Kidney epithelial cell (primary cell): ENCODE measurements at places on chromosomes 11 and 22. TPM values are rescaled to one million over a fixed set of nuclear protein-coding genes. Genes with fewer than 3 reads are reported as not detected.

The MUC2 gene
- not detected in 2 replicates for total RNA-seq

The ACR gene
- not detected in 2 replicates for total RNA-seq

The BRSK2 gene
- total RNA-seq = 0.75 and 2.4 TPM in 2 replicates

The SLCO2B1 gene
- total RNA-seq = 0.21 and 1.7 TPM in 2 replicates

The ANO1 gene
- total RNA-seq = 0.89 and 1.1 TPM in 2 replicates

The SPA17 gene
- 14.1 and 15.8 TPM in 2 replicates for total RNA-seq

DNA sequence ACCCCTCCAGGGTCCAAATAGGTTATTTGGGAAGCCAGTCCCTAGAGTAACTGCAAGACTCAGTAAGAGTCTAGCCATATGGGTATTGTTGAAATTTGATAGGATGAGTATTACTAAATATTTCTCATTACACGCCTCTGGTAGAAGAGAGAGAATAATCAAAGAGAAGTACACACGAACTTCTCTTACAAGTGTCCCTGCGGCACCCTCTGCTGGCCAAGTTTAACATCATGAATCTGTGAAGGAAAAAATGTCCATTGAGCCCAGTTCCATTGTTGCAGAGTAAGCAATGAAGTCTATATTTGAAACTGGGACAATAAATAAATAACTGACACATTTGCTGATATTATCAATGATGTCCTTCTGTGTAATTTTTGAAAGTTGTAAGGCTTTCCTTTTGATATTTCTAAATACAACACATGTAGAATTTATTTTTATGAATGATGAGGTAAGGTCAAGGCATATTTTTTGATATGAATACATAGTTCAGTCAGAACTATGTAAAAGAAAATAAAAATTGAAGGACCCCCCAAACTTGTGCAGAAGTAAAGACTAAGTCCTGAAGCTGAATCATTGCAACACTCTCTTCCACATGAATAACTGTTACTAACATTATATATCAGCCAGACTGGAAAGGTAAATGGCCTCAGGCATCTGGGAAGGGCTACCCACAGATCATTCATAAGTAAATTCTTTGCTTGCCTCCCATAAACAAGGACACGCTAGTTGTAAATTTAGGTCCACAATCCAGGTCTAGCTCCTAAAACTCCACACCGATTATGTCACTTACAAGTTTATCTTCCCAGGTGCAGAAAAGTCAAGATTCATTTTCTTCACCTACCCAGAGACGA lies 10.0 kb downstream of the OR51L1 start:
- peak; percentile 10 for DNase-seq

- DNase-seq = no peak
These were observed 50.0 kb downstream of the PIK3C2A start for GRCh38 chr11:17157761-17158160.

DNA sequence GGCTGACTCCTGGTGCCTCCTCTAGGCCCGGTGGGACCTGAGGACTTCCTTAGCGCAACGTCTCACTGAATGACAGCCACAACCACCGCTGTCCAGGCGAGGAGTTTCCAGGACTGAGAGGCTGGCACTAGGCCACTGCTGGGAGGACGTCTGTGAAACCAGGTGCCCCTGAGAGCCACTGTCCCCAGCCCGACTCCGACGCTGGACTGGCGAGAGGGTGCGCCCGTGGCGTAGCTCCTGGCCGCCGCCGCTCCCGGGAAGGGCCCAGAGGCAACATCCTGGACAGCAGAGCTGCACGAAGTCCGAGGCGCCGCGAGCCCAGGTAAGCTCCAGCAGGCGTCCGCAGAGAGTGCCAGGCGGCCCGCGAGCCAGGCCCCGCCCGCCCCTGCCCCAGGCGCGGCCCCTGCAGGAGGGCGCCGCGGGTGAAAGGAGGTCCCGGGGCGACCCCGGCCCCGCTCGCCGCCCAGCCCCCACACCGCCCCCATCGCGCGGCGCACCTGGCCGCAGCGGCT lies 525 bp downstream of the DGCR2 start:
- DNase-seq = no peak

GRCh38 chr11:82194521-82194920 lies 539.1 kb downstream of the FAM181B start:
- no peak for DNase-seq

DNA sequence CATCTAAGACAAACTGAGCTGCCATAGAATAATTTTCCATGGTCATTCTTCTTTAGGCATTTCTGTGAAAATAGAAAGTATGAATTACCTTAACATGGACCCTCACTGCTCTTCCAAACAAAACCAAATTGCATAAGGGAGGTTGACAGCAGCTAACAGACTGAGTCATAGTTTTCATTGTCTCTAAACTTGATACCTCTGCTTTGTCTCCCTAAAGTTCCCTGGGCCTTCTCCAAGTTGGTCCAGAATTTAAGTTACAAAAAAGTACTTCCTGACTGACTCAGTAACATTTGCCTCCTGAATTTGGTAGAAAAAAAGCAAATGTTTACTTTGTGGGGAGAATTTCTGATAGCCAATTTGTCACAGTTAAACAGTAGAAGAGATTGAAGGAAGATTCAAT lies 3.0 kb downstream of the OR8D1 start:
- DNase-seq = no peak

- DNase-seq = peak; percentile 77
These were observed 7.8 kb downstream of the KIRREL3 start for GRCh38 chr11:126992804-126993111.

GRCh38 chr11:16347928-16348685 lies 8.2 kb downstream of the SOX6 start:
- DNase-seq = no peak

- DNase-seq = no peak
These were observed 260.6 kb downstream of the ETS1 start for GRCh38 chr11:128326791-128327190.

DNA sequence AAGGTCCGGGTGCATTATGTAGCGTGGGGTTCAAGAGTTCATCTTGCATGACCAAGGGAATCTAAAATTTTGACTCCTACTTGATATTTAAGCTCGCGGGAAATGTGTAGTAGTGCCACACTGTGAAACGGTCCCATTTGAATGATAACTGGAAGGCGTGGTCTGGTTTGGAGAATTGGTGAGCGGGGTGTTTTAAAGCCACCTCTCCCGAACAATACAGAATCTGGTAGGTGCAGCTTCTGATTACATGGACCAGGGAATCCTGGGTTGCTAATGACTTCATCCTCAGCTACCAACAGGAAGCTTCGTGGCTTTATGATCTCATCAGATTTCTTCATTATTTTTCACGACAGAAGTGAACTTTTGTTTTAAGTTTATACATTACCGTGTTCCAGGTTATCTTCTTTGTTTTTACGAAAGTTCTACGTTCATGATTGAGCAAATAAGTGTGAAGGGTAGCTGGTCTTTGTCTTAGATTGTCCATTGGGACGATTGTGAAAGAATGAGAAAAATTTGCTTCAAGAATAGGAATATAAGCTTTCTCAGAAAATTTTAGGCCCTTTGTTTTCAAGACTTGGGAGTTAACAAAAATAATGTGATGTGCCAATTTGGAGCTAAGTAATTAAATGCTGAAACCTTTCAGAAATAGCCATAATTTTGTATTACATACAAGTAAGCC lies 1.7 kb downstream of the QSER1 start:
- DNase-seq = peak; percentile 83

DNA sequence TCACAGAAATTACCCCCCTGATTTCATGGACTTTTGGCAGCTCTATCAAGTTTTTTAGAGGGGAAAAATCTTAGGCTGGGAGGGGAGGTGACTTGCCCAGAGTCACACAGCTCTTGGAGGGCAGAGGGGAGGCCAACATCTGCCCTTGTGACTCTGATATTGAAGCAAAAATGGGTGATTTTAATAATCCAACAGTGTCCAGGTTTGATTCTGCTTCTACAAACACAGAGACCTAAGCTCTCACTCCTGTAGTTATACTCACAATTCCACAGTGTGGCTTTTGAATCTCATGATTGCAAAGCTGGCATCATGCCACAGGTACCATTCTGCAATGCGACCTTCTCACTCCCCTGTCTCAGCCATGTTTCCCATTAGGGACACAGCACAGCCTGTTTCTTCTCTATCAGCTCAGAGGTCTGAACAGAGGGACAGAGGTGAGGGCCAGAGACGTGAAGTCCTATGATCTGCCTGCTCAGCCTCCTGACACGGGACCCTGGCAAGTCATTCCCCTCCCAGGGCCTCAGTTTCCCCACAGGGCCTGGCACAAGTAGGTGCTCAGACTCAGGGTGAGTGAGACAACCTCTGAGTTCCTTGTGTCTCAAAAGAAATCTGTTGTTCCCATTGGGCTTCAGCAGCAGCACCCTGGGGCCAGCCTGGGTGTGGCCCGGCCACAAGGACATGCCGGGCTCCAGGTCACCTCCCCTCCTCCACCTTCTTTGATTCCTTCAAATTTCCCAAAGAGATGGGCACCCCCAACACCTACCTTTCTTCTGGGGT lies 766 bp downstream of the APOL2 start:
- DNase-seq = no peak
